Activated CD4-positive, alpha-beta T cell treated with anti-CD3 and anti-CD28 coated beads, Interleukin-2, amount 10 ng/mL, durations not matched to agents 7 days and 5 days (primary cell): ENCODE measurements at places on chromosomes 5 and 9. TPM values are rescaled to one million over a fixed set of nuclear protein-coding genes. Genes with fewer than 3 reads are reported as not detected.

SLC34A3 gene
- total RNA-seq = not detected

NTNG2 gene
- 5.4 TPM for total RNA-seq

TRIM36 gene
- not detected for total RNA-seq

ALDH1A1 gene
- total RNA-seq = not detected

ANKRD34B gene
- total RNA-seq = not detected

CTNNAL1 gene
- total RNA-seq = 12.5 TPM

TMC1 gene
- not detected for total RNA-seq

NTRK2 gene
- total RNA-seq = 2.3 TPM

CERCAM gene
- total RNA-seq = 0.37 TPM

NAIF1 gene
- 13.9 TPM for total RNA-seq

LPAR1 gene
- total RNA-seq = not detected

ANKS6 gene
- 5.9 TPM for total RNA-seq

NEURL1B gene
- total RNA-seq = 8.7 TPM

SOHLH1 gene
- not detected for total RNA-seq

HAVCR1 gene
- 1.5 TPM for total RNA-seq

CDH12 gene
- not detected for total RNA-seq

WDR31 gene
- 0.87 TPM for total RNA-seq

FAM221B gene
- total RNA-seq = not detected

AJM1 gene
- 4.0 TPM for total RNA-seq

CDC20B gene
- not detected for total RNA-seq

C6 gene
- not detected for total RNA-seq

PCDHB11 gene
- not detected for total RNA-seq

SLC36A3 gene
- not detected for total RNA-seq

CCDC180 gene
- total RNA-seq = 2.6 TPM

GIN1 gene
- total RNA-seq = 11.0 TPM

WNT8A gene
- total RNA-seq = not detected

DOK3 gene
- total RNA-seq = 2.9 TPM
